ENCODE measurements at places on chromosomes 11 and 22.

DNA sequence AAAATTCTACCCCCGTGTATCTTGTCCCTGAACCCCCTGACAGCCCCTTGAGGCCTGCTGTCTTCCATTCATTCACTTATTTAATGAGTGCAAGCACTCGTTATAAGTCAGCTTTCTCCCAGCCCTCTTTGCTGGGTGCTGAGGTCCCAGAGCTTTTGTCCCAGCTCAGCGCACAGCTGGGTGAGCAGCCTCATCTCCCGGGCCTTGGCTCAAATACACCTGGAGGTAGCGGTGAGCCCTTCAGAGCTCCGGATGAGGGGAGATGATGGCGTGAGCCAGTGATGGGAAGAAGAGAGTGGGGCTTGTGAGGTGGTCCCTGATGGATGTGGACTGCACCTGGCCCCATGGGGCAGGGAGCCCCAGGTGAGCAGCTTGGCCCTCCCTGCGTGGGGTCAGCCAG lies 18.1 kb upstream of the ARHGAP8 start:
- DNase-seq, result no peak

- no peak for DNase-seq
Observed at GRCh38 chr11:59523541-59523940, 12.2 kb downstream of the OR4D9 start.

DNA sequence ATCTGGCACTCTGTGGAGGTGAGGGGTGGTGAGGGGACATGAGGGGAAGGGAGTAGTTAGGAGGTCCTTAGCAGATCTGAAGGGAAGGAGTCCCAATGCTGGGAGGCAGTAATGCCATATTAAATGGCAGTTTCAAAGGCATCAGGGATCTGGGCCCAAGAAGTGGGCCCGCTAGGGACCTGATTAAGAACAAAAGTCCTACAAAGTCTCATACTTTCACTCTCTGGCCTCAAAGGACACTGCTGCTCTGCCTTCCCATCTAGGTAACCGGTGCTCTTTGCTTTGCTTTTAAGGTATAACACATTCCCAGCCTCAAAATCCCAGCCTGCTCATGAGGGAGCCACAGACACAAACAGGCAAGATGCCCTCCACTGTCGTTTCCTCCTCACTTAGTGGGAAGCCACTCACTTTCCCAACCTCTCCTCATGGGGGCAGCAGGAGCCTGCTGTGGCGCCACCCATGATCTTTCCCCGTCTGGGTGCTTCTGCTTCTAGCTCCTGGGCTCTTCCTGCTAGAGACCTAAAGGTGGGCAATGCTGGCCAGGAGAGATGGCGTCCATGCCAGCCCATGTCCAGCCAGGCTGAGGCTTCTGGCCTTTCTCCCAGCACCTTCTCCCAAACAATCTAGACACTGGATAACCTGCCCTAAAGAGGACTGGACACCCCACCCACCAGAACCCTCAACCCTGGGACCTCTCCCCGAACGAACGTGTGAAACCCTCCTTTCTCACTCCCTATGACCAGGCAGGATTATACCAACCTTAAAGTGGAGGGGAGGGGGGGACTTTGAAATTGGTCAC lies 68.3 kb downstream of the PLEKHA7 start:
- peak; percentile 24 for DNase-seq

DNA sequence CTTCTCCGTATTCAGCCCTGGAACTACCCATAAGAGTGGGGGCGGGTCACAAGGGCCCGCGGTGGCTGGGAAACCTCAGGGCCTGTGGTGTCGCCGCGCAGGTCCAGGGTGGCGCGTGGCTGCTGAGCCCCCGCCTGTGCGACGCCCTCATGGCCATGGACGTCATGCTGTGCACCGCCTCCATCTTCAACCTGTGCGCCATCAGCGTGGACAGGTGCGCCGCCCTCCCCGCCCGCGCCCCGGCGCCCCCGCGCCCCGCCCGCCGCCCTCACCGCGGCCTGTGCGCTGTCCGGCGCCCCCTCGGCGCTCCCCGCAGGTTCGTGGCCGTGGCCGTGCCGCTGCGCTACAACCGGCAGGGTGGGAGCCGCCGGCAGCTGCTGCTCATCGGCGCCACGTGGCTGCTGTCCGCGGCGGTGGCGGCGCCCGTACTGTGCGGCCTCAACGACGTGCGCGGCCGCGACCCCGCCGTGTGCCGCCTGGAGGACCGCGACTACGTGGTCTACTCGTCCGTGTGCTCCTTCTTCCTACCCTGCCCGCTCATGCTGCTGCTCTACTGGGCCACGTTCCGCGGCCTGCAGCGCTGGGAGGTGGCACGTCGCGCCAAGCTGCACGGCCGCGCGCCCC lies 2.4 kb downstream of the DRD4 start:
- DNase-seq, result no peak

DNA sequence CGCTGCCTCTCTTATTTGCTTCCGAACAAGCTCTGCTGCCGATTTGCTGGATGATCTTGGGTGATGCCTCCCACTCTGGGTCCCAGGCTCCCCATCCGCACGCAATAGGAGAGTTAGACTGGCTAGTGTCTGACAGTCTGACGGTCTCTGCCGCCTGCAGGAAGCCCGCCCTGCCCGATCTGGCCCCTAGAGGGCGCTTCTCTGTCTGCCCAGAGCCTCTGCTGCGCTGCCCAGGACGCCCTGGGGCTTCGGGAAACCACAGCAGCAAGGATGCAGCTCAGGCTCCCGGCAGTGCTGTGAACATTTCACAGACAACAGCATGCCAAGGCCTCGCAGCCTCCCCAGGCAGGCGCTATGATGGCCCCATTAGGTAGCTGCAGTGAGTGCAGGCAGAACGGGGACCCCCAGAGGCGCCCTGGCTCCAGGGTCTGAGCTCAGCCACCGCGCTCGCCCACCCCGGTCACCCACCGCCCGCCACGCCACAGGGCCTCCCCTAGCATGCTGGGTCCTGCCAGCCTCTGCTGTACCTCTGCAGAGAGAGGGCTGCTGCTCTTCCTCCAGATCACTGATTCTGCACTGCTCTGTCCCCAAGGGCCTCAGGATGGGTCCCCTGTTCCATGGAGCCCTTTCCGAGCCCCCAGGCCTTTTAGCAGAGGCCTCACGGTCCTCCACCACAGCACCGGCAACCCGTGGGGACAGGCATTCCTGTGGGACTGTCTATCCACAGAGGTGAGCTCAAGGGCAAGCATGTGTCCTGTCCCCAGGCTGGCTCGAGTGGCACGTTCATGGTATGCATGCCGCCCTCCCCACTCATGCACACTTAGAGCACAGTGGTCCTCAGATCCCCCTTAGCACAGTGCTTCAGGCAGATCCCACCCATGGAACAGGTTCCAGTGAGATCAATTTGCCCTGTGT lies 4.3 kb upstream of the BAIAP2L2 start:
- DNase-seq, result peak; percentile 77

DNA sequence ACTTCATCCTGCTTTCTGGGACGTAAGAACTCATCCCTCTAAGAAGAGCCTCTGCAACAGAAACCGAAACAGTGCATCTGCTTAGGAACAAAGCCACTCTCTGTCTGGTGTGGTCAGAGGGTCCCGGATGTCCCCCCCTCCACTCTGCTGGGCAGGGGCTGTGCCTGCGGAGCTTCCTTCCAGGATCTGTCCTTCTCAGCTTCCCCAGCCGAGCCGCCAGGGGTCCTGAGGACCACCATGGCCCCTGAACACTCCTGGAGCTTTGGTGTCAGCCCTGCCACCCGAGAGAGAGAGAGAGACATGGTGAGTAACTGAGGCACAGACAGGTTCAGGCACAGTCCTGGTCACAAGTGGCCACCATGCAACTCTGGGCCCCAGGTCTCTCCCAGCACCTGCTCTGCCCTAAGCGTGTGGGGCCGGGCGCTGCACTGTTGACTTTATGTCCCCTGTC lies 24.4 kb upstream of the MGAT3 start:
- DNase-seq, result no peak

DNA sequence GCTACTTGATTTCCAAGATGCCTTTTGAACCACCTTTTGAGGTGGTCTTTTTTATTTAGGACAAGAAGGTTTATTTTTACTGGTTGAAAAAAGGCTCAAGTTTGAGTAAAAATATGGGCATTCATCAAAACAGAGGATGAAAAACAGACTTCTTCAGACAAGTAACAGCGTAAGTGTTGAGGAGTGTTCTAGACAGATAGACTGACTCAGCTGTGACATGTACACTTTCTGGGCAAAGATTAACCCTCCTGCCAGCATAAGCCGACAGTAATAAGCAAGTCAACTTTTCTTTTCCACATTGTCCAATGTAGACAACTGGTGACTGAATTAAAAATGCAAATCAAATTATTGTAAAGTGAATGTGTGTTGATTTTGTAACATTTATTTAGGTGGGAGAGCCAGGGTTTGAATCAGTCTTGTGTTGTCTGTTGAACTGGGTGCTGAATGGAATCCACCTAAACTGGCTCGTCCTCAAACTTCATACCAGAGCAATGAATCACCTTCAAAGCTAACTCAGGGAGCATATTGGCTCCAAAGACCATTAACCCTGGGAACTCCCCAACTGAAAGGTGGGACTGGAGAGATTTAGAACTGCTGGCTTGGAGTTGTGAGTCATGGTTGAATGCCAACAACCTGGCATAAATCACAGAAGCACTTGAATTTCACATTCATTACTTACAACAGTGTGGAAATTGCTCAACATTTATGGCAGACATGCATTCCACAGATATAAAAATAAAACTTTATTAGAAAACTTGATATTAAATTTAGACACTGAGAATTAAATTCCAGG lies 377.0 kb downstream of the ETS1 start:
- peak; percentile 94 for DNase-seq

DNA sequence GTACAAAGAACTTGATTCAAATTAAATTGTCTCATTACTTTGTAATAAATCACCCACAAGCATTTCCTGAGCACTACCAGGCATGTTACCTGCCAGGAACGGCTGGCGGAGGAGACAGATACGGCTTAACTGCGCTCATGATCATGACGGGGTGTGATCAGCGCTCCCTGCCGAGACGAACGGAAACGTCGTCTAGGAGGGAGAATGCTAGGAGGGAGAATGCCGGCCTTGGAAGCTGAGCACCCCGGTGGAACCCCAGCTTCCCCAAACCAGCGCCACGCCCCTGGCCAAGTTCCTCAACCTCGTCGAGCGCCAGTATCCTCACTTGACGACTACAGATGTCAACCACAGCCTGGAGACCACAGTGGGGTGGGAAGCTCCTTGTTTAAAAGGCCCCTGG lies 272.8 kb downstream of the CTTN start:
- no peak for DNase-seq

GRCh38 chr11:108927791-108928545 lies 263.1 kb downstream of the DDX10 start:
- peak; percentile 17 for DNase-seq

- DNase-seq, result no peak
Observed at GRCh38 chr11:134802116-134802515, 390.1 kb upstream of the B3GAT1 start.

DNA sequence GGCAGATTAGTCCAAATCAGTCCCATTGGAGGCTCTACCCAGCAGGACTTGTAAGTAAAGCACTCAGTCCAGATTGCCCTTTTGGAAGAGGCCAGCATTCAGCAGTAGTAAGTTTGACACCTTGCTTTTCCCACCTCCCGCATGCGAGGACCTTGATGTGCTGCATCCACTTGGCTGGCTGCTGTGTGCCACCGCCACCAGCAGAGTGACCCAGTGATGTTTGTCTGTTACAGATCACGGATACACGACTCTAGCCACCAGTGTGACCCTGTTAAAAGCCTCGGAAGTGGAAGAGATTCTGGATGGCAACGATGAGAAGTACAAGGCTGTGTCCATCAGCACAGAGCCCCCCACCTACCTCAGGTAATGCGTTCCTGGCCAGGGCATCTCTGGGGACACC lies 6.6 kb downstream of the SMARCB1 start:
- DNase-seq, result no peak

DNA sequence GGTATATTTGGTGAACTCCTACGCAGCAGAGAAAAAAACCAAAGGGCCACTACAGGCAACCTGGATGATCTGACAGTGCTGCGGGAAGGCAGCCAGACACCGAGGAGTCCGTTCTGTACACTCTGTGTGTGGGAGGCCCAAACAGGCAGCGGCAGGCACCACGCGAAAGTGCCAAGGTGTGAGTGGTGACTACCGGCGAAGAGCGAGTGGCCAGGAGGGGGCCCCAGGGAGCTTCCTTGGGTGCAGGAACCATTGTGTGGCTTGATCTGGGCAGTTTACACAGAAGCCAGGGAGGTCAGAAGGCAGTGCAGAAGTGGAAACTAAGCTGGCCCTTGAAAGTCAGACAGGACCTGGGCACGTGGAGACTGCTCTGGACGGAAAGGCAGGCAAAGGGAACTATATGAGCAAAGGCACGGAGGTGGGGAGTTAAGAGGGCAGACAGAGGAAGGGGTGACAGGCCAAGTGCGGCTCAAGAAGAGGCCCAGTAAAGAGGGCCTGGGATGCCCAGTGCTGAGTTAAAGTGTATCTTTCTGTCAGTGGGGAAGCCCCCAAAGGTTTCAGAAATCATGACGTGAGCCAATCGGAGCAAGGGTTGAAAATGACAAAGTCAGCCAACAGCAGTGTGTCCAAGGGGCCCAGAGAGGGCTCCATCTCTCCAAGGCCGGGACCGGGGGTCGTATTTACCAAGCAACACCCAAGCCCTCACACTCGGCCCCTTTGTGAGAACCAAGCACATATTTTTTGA lies 10.6 kb downstream of the TMEM184B start:
- no peak for DNase-seq

DNA sequence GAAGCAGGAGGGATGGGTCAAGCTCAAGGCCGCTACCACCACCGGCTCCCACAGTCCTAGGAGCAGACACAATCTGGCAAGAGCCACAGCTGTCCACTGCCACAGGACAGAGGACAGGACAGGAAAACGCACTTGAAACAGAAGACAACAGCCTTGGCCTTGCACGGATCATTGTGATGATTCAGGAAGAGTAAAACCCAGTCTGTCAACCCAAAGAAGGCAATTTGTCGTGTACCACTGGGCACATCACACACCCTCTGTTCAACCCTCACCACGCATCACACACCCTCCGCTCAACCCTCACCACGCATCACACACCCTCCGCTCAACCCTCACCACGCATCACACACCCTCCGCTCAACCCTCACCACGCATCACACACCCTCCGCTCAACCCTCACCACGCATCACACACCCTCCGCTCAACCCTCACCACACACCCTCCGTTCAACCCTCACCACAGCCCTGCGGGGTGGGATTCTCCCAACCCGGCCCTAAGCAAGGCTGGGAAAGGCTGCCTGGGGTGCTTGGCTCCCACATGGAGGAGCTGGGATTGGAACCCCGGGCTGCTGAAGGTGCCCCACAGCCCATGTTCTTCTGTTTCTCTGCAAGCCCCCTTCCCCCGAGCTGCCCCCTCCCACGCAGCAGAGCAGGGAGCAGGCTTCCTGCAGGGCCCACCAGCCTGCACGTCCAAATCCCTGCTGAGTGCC lies 11.3 kb upstream of the CDC42BPG start:
- DNase-seq, result no peak

- DNase-seq, result no peak
Observed at GRCh38 chr11:203945-204586, 3.1 kb downstream of the BET1L start.

GRCh38 chr11:44270403-44271273 lies 39.3 kb downstream of the ALX4 start:
- DNase-seq, result no peak

GRCh38 chr11:102499931-102500330 lies 30.6 kb downstream of the MMP7 start:
- DNase-seq, result no peak

- DNase-seq, result no peak
Observed at GRCh38 chr11:72224564-72225410, at the start of gene INPPL1. TSS of gene INPPL1 (plus strand) at chr11:72224767. CDS start at chr11:72224985, 218 bp downstream.

- DNase-seq, result peak; percentile 2
Observed at GRCh38 chr11:80155412-80156017, 714.7 kb upstream of the TENM4 start.

- DNase-seq, result no peak
Observed at GRCh38 chr11:132158091-132158490, 787.7 kb downstream of the NTM start.

GRCh38 chr11:93870616-93871015 lies 20.2 kb upstream of the VSTM5 start:
- DNase-seq, result no peak

All from fibroblast of gingiva (primary cell).